ENCODE measurements at places on chromosomes 3 and 15.
A peak's percentile ranks its signal among the peaks of the same experiment; 100 is the strongest.

DNA sequence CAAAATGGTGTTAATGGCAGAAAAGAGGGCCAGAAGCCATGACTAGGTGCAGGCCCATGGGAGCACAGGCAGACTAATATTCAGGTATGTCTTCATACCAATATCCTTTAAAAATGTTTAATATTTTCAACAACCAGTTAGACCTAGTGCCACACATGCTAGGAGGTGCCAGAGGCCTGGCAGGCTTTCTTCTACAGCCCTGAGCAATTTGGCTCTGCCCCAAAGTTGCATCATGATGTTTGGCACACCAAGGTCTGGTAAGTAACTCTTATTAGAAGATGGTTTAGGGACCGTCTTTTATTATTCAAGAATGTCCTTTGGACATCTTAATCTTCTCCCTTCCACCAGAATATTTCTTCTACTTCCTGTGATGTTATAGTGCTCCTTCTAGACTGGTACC lies 34.8 kb downstream of the MITF start:
- no peak for DNase-seq

GRCh38 chr3:42988097-42988496 lies 9.0 kb downstream of the GASK1A start:
- no peak for DNase-seq

GRCh38 chr15:91926908-91927270 lies 73.4 kb downstream of the SLCO3A1 start:
- peak; percentile 7 for DNase-seq

DNA sequence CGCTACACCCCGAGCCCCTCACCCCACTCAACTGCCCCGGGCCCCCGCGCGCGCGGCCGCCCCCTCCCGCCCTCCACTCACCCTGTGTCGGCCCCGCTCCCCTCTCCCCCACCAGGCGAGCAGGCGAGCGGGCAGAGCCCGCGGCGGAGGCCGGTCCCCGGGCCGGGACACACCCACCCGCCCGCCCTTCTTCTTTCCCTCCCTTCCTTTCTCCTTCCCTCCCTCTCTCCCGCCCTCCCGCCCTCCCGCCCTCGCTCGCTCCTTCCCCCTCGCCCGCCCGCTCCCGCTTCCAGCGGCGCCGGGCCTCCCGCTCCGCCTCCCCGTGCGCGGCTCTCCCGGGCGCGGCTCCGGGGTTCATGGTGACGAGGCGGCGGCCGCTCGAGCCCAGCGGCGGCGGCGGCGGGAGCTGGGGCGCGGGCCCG lies at the start of gene CTDSPL:
TSS of gene CTDSPL (plus strand) at position 261 of the 422 bp plus-strand sequence. CDS start 320 bp downstream, outside the sequence.
- DNase-seq: peak; percentile 68

DNA sequence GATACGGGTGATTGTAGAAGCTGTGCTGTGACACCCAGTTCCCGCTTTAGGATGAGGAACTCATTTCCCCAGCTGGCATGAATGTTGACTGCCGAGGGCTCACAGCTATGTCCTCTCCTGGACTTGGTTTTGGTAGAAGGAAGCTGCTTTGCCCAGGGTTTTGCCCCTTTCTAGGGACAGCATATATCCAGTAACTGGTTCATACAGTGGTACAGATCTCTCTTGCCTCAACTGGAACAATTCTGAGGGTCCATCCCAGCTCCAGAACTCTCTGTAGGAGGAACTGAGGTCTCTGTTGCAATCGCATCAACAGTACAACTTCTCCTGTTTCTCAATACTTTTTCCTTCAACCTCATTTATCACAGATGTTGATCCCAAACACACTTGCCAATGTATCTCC lies 54.5 kb upstream of the FNDC3B start:
- no peak for DNase-seq

- no peak for DNase-seq
These were observed 3.6 kb upstream of the GRAMD1C start for GRCh38 chr3:113834983-113835382.

Measured in fibroblast of skin of back (primary cell).